ENCODE measurements at places on chromosomes 7 and 10.
A peak's percentile ranks its signal among the peaks of the same experiment; 100 is the strongest.

GRCh38 chr7:22561321-22561811, 61.4 kb upstream of the STEAP1B start:
- DNase-seq, result peak; percentile 45

GRCh38 chr7:47241112-47242065, 340.5 kb downstream of the TNS3 start:
- no peak for DNase-seq

DNA sequence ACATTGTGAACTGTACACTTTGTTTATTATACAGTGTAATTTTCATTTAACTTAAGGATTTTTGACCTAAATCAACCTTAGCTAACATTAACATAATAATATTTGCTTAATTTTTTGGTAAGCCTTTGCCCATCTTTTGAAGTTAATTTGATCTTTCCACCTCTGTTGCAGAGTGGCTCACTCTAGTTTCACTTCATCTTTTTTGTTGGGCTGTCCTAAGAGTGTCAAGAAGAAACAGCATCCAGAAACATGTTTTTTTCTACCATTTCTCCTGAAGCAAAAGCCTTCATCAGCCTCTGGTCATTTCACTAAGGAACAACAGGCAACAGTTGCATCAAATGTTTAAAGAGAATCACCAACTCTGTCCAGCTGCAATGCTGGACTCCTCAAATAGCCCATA, 824.7 kb downstream of the REEP3 start:
- DNase-seq, result no peak

DNA sequence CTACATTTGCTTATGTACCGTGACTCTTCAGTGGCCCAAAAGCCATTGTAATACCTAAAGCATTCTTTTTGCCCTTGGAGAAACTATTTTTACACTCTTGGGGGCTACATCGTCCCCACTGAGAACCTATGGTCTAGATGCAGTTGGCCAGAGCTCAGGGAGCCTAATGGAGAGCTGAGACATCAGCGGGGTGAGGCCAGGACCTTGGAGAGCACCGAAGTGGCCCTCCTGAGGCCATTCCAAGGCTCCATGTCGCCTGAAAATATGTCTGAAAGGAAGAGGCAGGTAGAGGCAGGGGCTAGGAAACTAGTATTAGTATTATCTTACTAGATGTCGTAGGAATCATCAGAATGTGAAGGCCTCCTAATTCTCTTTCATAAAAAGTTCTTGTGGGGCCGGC, 4.9 kb downstream of the PKD2L1 start:
- DNase-seq, result no peak

DNA sequence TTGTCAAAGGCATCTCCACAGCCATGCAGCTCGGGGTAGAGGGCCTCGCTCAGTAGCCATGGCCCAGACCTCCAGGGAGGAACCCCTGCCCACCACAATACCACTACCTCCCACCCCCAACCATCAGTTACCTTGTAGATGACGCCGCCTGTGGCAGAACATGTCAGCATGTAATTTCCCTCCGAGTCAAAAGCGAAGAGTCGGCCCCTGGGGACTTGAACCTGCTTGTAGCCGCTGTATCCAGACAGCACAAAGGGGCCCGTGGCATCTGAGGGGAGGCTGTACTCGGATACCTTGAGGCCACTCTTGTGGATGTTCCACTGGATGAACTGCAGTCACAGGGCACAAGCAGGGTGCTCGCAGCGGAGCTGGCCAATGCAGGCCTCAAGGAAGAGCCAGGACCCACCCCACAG, 16.3 kb upstream of the CYREN start:
- no peak for DNase-seq

- DNase-seq, result no peak
Observed at GRCh38 chr7:23205909-23206767, 24.3 kb downstream of the NUP42 start.

- DNase-seq, result peak; percentile 90
Observed at GRCh38 chr7:77537136-77537777, at the start of gene PTPN12. PTPN12 (plus strand) TSS chr7:77537295; CDS start chr7:77537547, 252 bp downstream.

DNA sequence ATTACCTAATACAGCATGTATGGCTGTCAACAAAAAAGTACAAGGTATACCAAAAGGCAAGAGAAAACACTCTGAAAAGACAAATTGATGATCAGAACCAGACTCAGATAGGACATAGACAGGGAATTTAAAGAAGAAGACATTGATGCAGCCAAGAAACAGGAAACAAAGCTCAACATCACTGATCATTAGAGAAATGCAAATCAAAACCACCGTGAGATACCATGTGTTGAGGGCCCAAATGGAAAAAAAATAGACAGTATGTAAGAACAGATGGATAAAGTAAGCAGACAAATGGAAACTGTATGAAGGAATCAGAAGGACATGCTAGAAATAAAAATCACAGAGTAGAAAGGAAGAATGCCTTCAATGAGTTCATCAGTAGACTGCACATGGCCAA, 23.3 kb downstream of the CARD11 start:
- DNase-seq, result no peak

- no peak for DNase-seq
Observed at GRCh38 chr10:106757521-106757920, 407.0 kb downstream of the SORCS1 start.

GRCh38 chr10:101161494-101162299, 30.6 kb downstream of the TLX1 start:
- DNase-seq, result peak; percentile 60

- DNase-seq, result no peak
Observed at GRCh38 chr7:121181357-121181756, 147.4 kb upstream of the WNT16 start.

GRCh38 chr10:72694476-72695369, 2.8 kb downstream of the MCU start:
- DNase-seq, result no peak

GRCh38 chr10:29802171-29802570, 167.4 kb upstream of the SVIL start:
- no peak for DNase-seq

DNA sequence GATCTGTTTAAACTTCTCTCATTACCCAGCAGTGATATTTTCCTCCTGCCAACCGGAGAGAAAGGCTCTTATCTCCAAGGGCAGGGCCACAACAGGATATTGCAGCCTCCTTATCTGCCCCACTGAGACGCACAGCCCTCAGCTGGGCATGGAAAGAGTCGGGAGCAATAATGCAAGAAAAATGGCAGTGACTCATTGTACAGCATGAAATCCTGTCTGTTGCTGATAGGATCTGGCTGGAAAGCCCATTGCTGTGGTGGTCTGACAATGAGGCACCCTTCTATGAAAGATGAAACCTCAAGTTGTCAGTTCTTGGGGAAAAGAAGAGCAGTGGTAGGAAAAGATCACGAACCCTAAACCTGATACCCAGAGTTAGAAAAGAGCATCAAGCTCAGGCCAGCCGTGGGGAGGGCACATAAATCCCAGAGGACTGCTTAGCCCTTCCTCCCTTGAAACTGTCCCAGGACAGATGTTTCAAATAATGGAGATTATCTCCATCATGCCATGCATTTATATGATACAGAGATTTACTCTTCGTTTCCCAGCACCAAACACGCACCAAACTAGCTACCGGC, 47.0 kb upstream of the FIGNL1 start:
- DNase-seq, result no peak

GRCh38 chr10:92656266-92656961, 33.3 kb upstream of the HHEX start:
- DNase-seq, result no peak

DNA sequence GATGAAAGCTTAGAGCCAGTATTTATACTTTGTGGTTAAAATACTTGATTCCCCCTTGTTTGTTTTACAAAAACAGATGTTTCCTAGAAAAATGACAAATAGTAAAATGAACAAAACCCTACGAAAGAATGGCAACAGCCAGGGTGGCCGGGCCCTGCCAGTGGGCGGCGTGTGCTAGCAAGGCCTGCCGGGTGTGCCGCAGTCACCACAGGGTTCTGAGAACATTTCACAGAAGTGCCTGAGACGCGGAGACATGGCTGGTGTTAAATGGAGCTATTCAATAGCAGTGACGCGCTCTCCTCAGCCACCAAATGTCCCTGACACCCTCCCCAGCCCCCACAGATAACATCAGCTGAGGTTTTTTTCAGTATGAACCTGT, 14.5 kb downstream of the GPR146 start:
- DNase-seq, result no peak

DNA sequence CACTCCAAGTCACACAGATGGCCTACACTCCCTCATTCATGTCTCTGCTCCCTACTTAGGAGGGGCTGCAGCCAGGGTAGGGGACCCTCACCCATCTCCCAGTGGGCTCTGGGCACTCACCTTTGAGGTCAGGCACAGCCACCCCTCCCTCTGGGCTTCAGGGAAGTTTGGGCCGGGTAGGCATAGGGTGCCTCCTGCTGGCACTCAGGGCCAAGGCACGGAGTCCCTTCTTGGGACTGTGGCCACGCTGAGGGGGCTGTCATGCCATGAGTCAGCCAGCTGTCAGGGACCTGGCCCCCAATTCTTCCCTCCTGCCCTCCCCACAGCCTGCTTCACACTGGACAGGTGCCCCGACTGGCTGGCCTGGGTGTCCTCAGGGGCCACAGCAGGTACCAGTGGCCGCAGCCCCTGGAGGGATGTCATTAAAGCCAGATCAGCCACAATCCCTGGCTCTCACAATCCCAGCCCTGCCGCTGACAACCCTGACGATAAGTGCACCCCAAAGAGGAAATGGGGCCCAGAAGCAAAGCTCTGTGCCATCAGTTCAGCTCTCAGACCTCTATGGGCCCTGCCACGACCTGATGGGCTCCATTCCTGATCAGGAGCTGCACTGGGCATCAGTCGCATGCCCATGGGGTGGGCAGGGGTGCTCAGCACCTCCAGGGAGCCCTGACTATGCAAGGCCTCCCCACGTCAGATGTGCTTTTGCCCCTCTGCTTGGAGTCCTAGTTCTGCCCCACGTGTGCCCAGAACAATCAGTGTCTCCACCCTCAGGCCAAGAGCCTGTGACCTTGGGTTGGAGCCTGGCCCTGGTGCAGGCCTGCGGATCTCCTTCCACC, 34.1 kb upstream of the RET start:
- DNase-seq, result no peak

- DNase-seq, result no peak
Observed at GRCh38 chr7:159141660-159142059, 3.0 kb downstream of the VIPR2 start.
